ENCODE measurements at places on chromosomes 1 and 21.

- DNase-seq = no peak
Measured at GRCh38 chr1:175503538-175503937, 239.9 kb downstream of the TNR start.

- DNase-seq = no peak
Measured at GRCh38 chr1:35122311-35122710, 43.1 kb downstream of the ZMYM1 start.

DNA sequence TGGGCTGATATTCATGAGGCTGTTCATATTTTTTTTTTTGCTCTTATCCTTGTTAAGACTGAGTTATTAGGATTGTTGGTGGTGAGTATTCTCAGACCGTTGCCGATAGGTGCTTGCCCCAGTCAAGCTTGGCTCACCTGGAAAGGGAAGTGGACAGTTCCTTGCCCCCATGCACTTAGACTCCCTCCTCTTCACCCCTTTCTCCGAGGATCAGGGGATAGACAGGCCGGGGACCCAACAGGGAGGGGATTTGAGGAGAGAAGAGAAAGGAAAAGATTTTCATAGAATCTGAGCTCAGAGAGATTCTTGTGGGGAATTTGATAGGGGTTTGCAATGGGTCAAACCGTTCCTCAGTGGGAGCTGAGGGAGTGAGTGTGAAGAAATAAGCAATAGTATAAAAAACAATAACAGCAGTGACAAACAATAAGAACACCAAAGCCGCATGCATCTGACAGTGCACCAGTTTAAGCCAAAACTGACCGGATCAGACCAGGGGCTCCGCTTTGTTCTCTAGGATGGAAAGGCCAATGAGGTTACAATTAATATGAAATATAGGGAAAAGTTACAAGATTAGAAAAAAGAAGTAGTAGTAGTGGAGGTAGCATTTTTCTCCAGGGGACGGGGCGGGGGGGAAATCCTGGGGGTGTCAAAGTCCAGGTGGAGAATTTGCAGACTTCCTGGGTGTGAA lies 8.9 kb downstream of the PAX7 start:
- no peak for DNase-seq

GRCh38 chr1:165153182-165153581 lies 203.3 kb downstream of the LMX1A start:
- no peak for DNase-seq

GRCh38 chr1:95584315-95584714 lies 350.3 kb downstream of the RWDD3 start:
- DNase-seq = no peak

- DNase-seq = no peak
Measured at GRCh38 chr1:89692601-89693521, 59.9 kb downstream of the LRRC8C start.

All from hippocampal formation (tissue), 2 donors.